CD4-positive, alpha-beta memory T cell (primary cell): ENCODE measurements at places on chromosomes 3 and 15.

DNA sequence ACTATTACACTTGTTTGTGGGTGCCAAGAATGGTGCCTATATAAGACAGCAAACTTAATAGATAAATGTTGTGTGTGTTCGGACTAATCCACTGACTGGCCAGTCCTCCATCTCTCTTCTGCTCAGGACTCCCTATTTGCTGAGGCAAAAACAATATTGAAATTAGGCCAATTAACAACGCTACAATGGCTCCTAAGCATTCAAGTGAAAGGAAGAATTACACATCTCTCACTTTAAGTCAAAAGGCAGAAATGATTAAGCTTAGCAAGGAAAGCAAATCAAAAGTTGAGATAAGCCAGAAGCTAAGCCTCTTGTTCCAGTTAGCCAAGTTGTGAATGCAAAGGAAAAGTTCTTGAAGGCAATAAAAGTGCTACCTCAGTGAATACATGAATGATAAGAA lies 126.9 kb downstream of the CCNL1 start:
- DNase-seq: no peak
- no peak overlapping the region for H3K27ac ChIP-seq
- no peaks in the 10 kb centered on the region for H3K4me1 ChIP-seq
- no peaks in the 10 kb centered on the region for H3K27me3 ChIP-seq
- no peaks in the 10 kb centered on the region for H3K36me3 ChIP-seq
- no peak overlapping the region for H3K4me3 ChIP-seq

DNA sequence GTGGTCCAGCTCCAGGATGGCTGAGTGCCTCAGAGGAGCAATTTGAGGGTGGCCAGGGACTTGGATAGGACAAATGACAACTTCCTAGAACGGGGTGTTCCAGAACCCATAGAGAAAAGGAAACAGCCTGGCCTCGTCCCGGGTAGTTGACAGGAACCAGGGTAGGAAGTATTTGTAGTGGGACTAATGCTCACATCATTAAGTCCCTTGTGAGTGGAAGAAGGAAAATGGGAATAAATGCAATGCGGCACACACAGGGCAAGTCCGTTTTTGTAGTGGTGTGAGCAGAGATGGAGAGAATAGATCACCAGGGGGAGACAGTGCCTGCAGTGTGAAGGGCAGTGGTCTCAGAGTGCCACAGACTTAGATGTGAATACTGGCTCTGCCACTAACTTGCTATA lies 19.6 kb downstream of the TIMP4 start:
- DNase-seq: no peak
- H3K4me3 ChIP-seq: no peak overlapping the region
- no peaks in the 10 kb centered on the region for H3K36me3 ChIP-seq
- H3K4me1 ChIP-seq: no peaks in the 10 kb centered on the region

- H3K27me3 ChIP-seq: no peaks in the 10 kb centered on the region
- DNase-seq: no peak
- H3K36me3 ChIP-seq: no peaks in the 10 kb centered on the region
- H3K27ac ChIP-seq: no peak overlapping the region
- H3K4me1 ChIP-seq: peaks cover 8% of the 10 kb centered on the region
These were observed 1.1 kb downstream of the PDIA5 start for GRCh38 chr3:123067689-123068600.

GRCh38 chr3:176867681-176868663 lies 329.3 kb downstream of the TBL1XR1 start:
- no peak overlapping the region for H3K4me3 ChIP-seq
- no peaks in the 10 kb centered on the region for H3K36me3 ChIP-seq
- DNase-seq: no peak
- no peak overlapping the region for H3K27ac ChIP-seq
- H3K27me3 ChIP-seq: no peaks in the 10 kb centered on the region

DNA sequence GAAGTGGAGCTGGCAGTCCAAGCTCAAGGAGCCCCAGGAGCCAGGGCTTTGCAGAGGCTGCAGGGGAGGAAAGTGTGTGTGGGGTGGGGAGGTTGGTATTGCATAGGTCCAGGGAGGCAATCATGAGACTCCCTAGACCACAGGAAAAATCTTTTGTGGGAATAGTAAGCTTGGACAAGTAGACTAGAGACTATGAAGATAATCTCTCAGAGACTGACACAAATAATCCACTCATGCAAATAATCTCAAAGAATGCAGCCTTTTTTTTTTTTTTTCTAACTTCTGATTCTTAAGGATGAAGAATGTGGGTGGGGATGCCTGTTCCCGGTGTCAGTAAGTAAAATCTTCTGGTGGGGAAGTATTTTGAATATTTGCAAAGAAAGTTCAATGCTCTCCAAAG lies 113.7 kb downstream of the GREM1 start:
- no peaks in the 10 kb centered on the region for H3K4me1 ChIP-seq
- no peak overlapping the region for H3K27ac ChIP-seq
- DNase-seq: no peak
- no peaks in the 10 kb centered on the region for H3K27me3 ChIP-seq
- no peaks in the 10 kb centered on the region for H3K36me3 ChIP-seq
- no peak overlapping the region for H3K4me3 ChIP-seq

DNA sequence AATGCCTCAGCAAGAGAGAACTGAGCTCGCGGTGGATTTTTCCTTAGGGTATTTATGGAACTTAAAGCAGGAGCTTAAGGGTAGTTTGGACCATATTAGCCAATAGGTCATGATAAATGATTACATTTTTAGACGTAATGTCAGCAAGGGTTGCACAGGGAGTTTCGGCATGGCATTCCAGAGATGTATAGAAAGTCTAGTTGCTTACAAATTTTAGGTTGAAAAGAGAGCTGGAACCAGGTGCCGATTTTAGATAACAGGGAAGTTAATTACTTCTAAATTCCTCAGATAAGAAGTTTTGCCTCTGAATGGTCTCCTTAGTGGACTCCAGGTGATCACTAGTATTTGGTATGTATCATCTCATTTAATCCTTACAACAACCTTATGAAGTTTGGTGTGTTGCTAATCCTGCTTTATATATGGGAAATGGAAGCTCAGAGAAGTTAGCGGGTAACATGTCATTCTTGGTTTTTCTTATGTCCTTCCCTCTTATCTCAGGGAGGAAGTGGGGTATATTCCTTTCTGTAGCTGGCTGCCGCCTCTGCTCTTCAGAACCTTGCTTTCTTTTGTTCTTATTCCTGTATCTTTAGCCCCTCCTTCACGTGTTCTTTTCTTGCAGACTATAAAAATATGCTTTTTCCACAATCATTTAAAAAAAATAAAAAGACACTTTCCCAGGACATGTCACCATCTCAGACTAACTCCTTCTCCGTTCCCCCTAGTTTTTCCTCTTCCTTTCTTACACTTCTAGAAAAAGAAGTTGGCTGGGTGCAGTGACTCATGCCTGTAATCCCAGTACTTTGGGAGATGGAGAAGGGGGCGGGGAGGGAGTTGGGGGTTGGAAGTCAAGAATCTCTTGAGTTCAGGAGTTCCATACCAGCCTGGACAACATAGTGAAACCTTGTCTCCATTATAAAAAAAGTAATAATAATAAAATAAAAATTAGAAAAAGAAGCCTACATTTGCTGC lies 25.7 kb downstream of the IQGAP1 start:
- H3K4me1 ChIP-seq: peaks cover 57% of the 10 kb centered on the region
- no peak overlapping the region for H3K4me3 ChIP-seq
- H3K27ac ChIP-seq: no peak overlapping the region
- H3K36me3 ChIP-seq: no peaks in the 10 kb centered on the region
- no peaks in the 10 kb centered on the region for H3K27me3 ChIP-seq
- DNase-seq: no peak

DNA sequence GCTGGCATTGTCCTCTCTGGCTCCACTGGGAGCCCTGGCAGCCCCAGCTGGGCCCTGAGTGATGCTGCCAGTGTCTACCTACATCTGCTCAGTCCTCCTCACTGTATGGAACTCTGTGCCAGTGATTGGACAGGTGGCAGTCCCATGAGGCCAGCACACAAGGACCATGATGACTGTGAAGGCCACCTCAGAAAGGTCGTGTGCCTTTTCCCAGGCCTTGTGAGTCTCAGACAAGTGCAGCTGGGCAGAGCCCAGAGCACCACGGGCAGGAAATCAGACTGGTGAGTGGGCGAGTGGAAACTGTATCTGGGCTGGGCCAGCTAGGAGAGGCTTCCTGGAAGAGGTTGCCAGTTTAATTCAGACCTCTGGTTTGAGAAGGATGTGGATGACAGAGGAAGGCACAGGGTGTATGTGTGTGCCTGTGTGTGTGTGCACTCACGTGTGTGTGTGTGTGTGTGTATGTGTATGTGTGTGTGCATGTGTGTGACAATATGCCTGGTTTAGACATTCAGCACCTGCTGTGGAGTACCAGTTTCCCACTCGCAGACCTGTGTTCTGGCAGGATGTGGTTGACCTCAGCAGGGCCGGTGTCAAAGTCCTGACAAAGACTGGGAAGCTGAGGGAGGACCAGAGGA lies 7.0 kb downstream of the MAPKAPK3 start:
- no peak for DNase-seq
- H3K27me3 ChIP-seq: no peaks in the 10 kb centered on the region
- H3K4me3 ChIP-seq: no peak overlapping the region
- H3K27ac ChIP-seq: peak overlapping the region; percentile 47

GRCh38 chr3:128503164-128503651 lies 10.2 kb upstream of the GATA2 start:
- H3K27ac ChIP-seq: no peak overlapping the region
- no peaks in the 10 kb centered on the region for H3K4me1 ChIP-seq
- H3K4me3 ChIP-seq: no peak overlapping the region
- DNase-seq: no peak

DNA sequence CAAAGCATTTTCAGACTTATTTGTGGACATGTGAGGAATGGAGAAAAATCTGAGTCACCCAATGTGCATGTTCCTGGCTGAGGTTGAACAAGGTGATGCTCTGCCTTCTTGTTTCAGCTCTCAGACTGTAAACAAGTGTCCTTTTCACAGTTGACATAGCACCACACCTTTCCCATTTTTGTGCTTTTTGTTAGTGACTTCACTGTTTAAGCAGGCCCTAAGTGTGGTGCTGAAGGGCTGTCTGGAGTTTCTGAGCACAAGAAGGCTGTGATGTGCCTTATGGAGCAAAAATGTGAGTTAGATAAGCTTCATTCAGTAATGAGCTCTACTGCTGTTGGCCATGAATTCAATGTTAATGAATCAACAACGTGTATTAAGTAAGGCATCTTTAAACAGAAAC lies 20.4 kb downstream of the ABI3BP start:
- H3K4me1 ChIP-seq: no peaks in the 10 kb centered on the region
- no peaks in the 10 kb centered on the region for H3K36me3 ChIP-seq
- no peak overlapping the region for H3K27ac ChIP-seq
- H3K27me3 ChIP-seq: no peaks in the 10 kb centered on the region

DNA sequence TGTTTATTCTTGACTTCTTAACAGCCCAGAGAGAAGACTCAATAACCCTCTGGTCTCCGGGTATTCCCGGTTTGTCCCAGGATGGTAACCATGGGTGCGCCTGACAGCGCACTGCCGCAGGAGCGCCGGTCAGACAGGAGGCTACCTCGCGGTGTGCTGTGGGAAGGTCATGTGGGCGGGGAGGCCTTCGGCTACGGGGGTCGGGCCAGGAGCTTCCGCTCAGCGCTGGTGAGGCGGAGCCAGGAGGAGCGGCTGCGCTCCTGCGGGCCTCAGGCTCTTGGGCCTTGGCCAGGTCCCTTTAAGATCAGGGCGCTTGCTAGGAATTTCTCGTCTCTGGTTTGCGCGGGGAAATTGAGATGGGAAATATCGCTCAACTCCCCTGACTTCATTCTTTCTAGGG lies 182.3 kb upstream of the NDN start:
- DNase-seq: no peak
- H3K4me3 ChIP-seq: no peak overlapping the region
- H3K36me3 ChIP-seq: no peaks in the 10 kb centered on the region
- no peak overlapping the region for H3K27ac ChIP-seq
- no peaks in the 10 kb centered on the region for H3K27me3 ChIP-seq
- no peaks in the 10 kb centered on the region for H3K4me1 ChIP-seq

GRCh38 chr3:120673116-120673515 lies 8.9 kb downstream of the HGD start:
- H3K27ac ChIP-seq: no peak overlapping the region
- H3K4me1 ChIP-seq: no peaks in the 10 kb centered on the region
- no peaks in the 10 kb centered on the region for H3K36me3 ChIP-seq

DNA sequence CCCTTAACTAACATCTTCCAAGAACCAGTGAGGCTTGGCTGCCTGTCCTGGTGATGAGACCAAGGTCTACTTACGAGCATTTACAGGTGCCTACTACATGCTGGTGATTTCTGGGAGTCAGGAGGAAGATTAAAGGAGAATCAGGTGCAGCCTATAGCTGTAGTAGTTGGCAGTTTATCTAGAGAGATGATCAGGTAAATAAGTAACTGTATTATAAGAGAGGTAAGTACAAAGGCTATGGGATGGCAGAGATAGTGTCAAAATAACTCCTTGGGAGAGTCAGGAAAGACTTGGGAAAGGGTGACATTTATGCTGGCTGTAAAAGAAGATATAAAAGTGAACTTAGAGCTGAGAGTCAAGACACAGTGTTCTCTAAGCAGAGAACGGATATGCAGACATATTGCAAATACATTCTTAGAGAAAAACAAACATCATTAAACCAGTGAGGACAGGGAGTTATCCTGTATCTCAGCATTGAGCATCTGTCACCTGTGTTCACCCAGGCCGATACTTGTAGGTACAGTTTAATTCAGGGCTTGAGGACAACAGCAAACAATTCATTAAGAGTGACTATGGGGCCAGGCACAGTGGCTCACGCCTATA lies 49.7 kb upstream of the ACP3 start:
- no peak for DNase-seq
- no peak overlapping the region for H3K4me3 ChIP-seq
- H3K27me3 ChIP-seq: no peaks in the 10 kb centered on the region
